NCI-H1930 (cell line): ENCODE measurements at places on chromosomes 5 and 9.

DNA sequence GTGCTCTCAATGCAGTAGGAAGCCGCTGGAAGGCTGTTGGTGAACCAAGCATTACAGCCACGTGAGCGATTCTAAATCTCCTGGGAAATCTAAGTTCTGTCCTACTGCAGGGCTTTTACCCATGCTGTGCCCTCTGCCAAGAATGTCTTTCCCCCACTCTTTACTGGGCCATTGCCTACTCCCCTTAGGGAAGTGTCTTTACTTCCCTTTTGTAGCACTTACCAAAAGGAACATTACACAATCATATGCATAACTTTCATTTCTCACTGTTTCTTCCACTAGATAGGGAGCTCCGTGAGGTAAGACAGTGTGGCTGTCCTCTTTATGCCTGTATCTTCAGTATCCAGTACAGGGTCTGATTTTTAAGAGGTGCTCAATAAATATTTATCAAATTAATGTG, 241.7 kb upstream of the NR4A3 start:
- DNase-seq: no peak

- no peak for DNase-seq
Observed at GRCh38 chr9:18941060-18941740, 91.8 kb downstream of the SAXO1 start.

DNA sequence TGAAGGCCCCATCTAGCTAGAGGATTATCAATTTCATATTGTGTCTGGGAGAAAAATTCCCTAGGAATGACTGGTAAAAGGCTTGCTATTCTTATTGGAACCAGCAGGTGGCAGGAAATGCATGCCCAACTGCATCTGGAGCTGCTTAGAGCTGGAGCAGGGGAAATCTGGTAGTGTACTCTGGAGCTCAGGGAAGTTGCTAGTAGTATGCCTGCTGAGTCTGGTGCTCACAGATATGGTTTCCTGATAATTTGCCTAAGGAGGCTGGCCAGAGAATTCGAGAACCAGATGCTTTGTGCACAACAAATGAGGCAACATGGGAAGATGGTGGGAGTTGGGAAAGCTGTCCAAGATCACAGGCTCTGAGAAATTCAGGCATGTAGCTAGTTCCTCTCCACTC, 53.7 kb downstream of the G3BP1 start:
- DNase-seq: peak; percentile 33

GRCh38 chr9:109593612-109594011, 95.5 kb upstream of the PTPN3 start:
- DNase-seq: no peak

GRCh38 chr9:26786564-26786963, 106.0 kb downstream of the CAAP1 start:
- DNase-seq: no peak

DNA sequence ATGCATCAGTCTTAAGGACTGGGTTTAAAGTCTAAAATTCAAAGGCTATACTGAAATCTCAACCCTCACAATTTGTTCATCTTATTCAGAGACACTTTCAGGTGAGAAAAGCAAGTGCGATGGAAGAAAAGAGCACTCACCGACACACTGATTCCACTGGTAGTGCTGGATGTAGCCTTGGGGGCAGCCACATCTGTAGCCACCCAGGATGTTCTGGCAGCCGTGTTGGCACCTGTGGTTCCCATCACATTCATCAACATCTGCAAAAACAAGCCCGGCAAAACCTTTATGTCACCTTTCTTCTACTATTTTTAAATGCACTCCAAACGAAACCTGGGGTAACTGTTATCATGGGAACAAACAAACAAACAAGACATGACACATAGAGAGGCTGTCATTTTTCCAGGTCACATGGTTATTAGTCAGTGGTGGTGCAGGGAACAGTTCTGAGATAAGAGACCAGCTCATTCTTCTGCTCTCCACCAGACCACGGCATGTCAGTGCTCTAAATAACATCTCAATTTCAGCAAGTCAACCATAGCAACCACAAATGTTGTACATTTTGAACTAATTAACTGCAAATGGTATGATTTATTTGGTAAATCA, 188.4 kb downstream of the SLC12A2 start:
- no peak for DNase-seq
